ENCODE measurements at places on chromosomes 3 and 15.
A peak's percentile ranks its signal among the peaks of the same experiment; 100 is the strongest.

GRCh38 chr3:13414040-13414729, 5.9 kb downstream of the NUP210 start:
- DNase-seq = no peak

DNA sequence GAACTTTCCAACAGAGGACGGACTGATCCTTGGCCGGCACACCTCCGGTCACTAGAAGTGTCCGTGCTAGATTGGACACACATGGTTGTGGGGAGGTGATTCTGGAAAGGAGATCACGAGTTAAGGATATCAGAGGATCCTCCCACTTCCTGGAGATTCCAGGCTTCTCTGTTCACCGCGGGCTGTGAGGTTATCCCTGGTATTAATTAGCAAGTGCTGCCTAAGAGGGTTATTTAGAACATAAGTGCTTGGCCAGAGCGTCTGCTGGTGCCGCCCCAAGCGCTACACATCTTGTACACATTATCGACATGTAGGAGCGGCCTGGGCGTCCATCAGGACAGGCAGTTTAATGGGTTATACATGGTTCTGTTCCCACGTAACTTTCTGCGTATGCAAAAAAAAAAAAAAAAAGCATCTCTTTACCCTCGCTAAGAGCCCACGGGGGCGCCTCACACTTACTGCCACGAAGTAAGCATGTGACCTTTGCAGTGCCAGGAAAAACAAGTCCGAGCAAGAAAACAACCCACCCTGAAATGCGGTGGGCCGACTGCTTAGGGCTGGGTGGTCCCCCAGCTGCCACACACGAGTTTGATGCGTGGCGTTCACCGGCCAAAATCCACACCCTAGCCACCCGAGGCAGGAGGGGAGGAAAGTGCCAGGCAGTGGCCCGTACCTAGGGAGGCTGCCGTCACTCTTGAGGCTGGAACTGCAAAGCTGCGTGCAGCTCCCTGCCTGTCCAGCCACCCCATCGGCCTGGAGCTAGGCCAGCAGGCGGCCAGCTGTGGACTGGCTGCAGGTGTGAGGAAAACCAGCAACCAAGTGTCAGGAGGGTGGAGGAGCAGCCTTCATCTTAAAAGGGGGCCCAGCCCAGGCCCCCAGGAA, 78.0 kb downstream of the CPN2 start:
- peak; percentile 92 for DNase-seq

DNA sequence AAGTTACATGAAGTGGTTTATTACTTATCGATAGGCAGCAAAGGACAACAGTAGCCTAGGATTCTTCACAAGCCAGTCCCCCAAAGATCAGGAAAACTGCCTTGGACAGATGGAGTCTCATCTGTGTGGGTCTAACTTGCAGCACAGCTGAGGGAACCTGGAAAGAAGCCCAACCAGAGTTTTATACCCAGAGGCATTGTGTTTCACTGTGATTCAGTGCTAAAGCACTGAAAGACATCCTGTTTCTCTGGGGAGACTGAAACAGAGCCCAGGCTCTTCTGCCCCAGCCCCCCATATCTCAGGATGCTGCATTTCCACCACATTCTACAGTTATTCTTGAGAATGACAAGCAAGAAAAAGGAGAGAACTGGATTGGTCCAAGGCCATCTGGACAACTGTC, 48.2 kb upstream of the PYDC2 start:
- no peak for DNase-seq

GRCh38 chr3:40055956-40056355, 246.5 kb downstream of the MYRIP start:
- no peak for DNase-seq

- DNase-seq = no peak
Observed at GRCh38 chr3:31166249-31166885, 271.9 kb upstream of the GADL1 start.

Measured in NCI-H82 (cell line).